CD4-positive, alpha-beta memory T cell (primary cell): ENCODE measurements at places on chromosomes 7 and 10.

- DNase-seq, result peak; percentile 33
Observed at GRCh38 chr7:30322271-30323005, 38.0 kb downstream of the ZNRF2 start.

DNA sequence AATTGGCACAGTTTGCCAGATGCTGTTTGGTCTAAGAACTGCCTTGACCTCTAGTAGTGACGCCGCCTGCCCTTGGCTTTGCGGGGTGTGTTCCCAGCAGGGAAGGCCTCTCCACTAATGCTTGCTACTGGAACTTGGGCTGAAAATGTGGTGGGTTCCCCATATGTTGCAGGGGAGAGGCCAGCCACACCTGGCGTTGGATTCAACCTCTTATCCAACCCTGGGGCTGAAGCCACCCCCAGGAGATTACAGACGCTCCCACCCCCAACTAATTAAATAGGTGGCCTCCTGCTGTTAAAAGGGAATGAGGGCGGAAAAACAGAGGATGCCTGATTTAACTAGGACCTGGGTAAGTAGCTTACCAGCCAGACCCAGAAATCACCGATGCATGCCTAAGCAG lies 19.2 kb upstream of the ATOH7 start:
- no peak for DNase-seq

- DNase-seq, result no peak
Observed at GRCh38 chr10:77798940-77799339, 127.6 kb downstream of the DLG5 start.

DNA sequence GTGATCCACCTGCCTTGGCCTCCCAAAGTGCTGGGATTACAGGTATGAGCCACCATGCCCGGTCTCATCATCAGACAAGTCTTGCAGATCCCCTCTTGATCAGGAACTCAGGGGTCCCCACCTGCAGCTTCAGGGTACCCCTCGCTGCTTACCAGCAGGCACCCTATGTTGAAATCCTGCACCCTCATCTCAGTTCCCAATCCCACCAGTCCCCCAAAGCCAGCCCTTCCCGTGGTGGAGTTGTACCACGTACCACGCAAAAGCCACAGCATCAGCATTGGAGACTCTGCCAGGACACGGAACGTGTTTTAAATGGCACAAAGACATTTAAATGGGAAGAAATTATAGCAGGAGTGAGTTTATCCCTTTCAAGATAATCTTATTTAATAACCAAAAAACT lies 202.0 kb downstream of the CUX1 start:
- DNase-seq, result no peak

DNA sequence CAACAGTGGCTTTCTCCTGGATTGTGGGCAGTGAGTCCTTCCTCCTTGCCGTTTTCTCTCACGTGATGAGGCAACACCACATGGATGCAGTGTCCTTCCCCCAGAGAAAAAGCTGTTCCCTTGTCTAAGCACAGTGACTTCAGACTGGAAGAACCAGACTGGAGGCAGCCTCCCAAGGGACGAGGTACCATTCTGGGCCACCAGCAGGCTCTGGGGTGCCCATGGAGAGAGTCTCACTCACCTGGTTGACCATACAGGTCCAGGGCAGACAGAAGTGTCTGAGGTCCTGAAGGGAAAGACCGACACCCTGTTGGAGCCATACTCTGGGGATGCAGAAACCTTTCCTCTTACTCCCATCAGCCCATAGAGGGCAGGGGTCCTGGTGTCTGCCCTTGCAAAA lies 69.2 kb upstream of the DOCK1 start:
- no peak for DNase-seq

DNA sequence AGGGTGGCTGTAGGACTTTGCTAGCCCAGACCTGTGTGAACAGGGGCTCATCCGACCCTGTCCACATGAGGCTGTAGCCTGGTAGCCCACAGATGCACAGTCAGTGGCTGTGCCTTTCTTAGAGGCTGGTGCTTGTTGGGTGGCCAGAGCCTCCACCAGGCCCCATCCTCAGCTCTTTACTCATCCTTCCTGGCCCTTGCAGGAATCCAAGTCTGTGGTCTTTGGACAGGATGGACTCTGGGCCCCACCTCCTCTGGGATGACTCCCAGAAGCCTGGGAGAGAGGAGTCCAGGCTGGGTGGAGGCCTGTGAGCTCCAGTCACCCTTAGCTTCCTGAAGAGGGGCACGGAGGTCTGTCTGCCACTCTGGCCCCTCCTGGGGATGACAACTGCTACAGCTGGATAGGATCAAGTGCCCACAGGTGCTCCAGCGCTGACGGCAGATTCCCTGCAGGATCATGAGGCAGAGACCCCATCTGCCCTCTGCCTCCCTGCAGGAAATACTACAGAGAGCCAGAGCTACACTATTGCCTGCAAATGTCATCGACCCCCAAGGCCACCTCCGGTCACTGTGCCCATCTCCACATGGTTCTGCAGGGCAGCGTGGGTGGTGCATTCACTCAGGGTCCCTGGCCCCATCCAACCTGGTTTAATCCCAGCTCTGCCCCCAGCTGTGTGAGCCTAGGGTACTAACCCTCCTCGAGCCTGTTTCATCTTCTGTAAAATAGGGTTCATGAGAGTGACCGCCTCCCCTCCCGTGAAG lies 114.5 kb downstream of the PTPN20 start:
- DNase-seq, result no peak

DNA sequence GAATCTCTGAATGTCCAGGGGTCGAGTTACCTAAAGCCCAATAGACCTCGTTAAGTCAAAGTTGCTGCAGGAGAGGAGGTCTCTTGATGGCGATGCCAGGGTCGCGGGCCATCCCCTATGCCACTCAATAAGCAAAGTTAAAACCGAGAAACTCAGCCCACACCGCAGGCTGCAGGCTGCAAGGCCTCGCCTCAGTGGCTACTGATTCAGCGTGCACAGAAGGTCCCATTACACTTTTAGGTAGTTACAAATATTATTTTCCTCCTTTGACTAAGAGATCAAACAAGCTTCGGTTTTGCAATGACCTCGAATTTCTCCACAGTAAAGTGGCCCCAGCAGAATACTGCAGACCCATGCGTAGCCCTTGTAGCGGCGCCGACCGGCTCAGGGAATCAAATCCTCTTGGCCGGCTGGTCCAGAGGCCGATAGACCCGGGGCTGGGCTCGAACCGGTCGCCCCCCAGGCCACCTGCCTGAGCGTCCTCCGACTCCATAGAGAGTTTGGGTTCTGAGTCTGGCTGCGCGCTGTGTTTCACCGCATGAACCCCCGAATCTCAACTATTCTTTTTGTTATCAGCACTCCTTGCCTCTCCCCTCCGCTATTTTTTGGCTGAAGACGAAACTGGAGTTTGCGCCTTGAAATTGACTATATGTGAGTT lies 2.3 kb downstream of the C1QL3 start:
- DNase-seq, result no peak

DNA sequence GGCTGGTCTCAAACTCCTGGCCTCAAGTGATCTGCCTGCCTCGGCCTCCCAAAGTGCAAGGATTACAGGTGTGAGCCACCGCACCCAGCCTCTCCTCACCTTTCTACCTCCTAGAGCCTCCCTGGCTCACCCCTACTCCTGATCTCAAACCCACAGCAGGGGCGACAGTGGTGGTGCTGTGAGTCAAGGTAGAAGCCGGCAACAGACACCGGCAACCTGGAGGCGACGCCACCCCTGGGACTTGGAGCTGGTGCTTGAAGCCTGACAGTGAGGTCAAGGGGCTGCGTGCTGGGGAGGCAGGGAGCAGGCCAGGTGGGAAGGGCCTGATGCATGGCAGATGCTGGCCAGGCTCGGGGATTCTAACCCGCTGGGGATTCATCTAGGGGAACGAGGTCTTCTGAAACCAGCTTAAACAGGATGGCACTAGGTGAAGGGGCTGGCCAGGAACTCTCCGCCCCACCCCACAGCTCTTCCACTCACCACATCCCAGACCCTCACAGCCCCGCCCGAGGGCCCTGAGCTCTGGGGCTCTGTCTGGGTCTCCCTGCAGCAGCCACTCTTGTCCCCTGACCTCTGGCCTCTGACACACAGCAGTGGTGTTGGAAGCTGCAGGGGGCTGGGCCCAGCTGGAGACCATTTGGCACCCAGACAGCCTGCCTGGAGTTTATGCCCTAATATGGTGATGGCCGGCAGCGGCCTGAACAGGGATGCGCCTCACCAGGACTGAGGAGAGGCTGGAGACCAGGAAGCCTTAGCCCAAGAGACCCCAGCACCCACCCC lies 16.4 kb downstream of the KCNH2 start:
- no peak for DNase-seq

DNA sequence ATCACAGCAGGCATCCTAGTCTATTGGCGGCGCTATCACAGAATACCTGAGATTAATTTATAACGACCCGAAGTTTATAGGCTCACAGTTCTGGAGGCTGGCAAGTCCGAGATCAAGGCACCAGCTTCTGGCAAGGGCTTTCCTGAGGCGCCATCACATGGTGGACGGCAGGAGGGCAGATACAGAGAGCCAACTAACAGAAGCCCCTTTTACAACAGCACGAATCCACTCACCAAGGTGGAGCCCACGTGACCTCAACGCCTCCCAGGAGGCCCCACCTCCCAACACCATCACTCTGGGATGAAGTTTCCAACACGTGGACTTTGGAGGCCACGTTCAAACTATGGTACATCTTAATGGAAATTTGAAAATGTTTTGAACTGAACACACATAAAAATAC lies 255.3 kb downstream of the ELFN1 start:
- no peak for DNase-seq

DNA sequence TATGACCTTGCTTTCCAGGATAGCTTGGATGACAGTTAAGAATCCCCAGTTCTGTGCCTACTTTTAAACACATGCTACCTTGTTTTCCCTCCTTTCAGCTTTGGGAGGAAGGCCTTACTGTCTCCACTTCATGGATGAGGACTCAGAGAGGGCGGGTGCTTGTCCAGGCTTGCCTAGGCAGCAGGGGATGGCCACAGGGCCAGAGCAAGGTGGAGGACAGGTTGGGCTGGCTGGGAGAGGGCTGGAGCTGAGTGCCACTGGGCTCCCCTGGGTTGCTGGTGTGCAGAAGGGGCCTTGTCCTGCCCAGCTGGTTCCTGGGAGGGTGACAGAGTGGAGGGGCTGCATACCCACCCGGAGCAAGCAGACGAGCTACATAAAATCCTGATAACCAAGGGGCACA lies 117.8 kb downstream of the GRK5 start:
- no peak for DNase-seq

DNA sequence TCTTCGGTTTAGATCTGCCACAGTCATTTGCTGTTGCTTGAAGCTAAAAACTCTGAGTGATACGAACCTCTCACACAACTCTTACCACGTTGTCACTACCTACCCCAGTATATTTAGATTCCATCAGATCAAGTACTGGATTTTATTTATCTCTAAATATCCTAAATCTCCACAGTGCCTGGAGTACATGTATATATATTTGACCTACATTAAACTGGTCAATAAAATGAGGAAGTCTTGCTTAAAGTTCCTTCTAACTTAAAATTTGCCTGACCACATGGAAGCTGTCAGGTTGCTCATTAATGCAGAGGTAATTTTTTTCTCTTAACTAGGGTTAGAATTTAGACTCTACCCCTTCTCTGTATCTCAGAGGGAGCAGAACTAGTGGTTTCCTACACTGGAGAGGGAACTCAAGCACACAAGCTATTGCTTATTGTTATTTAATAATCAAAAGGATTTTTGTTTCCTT lies 3.1 kb upstream of the MACC1 start:
- no peak for DNase-seq

- no peak for DNase-seq
Observed at GRCh38 chr7:37476428-37476827, 27.8 kb upstream of the ELMO1 start.

DNA sequence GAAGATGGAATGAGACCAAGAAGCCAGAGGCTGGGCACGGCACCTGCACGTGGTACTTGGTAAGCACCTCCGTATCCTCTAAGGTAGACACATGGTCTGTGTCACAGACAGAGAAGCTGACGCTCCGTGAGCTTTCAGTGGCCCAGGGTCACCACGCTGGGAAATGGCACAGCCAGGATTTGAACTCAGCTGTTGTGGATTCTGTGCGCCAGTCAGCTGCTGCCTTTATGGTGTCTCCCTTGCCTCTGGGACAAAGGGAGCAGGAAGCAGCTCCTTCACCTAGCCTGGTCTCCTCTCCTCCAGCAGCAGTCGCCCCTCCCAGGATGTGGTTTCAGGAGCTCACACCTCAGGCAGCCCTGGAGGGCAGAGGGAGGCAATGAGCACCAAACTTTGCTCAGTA lies 110.8 kb downstream of the ARHGAP22 start:
- DNase-seq, result no peak

GRCh38 chr10:78278058-78278404 lies 244.4 kb downstream of the RPS24 start:
- DNase-seq, result no peak

- no peak for DNase-seq
Observed at GRCh38 chr7:41476460-41476803, 226.5 kb downstream of the INHBA start.

GRCh38 chr7:97155897-97156418 lies 38.5 kb downstream of the SDHAF3 start:
- no peak for DNase-seq

GRCh38 chr7:39855325-39855674 lies 94.8 kb upstream of the CDK13 start:
- no peak for DNase-seq

- no peak for DNase-seq
Observed at GRCh38 chr10:44178856-44179255, 206.0 kb downstream of the CXCL12 start.

GRCh38 chr10:58854811-58855210 lies 321.6 kb upstream of the PHYHIPL start:
- no peak for DNase-seq

DNA sequence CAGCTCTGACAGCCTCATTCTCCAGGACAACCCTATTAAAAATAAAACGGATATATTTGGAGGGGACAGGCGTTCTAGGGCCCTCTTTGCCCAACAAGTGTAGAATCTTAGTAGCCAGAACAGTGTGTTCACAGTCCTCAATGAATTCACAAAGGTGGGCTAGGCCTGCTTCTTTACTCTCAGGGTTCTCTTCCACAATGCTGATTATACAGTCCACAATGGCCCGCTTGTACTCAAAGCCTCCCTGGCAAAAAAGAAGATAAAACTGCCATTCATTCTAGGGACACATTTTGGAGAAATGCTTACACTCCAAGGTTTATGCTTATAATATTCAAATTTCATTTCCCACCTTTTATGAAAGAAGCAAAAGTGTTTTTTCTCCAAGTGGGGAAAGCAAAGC lies 62.6 kb downstream of the MEST start:
- no peak for DNase-seq
